RWPE2 (cell line): ENCODE measurements at places on chromosomes 1 and 21.

DNA sequence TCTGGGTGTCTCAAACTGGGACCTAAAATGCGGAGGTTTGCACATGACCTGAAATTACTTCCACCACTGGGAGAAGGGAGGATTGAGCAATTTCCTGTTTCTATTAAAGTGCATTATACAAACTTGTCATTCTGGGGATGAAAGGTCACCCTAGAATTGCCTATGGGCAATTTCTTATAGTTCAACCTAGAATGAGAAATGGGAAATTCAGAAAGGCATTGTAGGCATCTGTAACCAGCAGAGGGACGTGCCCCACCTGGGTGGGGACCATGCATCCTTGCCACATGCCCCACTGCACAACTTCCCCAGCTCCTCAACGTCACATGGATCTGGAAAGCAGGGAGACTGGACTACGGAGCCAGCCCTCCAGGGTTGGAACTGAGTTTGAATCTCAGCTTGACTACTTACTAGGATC lies 47.0 kb downstream of the MRPL39 start:
- DNase-seq = no peak

- DNase-seq = no peak
Measured at GRCh38 chr21:18449605-18450550, 46.3 kb upstream of the TMPRSS15 start.

DNA sequence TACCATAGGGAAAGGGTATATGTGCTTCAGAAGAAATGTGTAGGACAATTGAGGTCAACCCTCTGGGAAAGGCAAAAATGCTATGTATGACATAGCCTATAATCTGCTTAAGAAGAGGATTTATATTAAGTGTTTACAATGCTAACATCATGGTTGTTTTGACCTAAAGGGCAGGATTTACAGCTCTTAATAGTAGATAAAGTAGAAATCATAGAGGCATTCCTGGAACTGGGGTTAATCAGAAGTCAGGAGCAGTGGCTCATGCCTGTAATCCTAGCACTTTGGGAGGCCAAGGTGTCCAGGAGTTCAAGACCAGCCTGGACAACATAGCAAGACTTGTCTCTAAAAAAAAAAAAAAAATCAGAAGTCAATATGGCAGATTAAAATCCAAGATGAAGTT lies 8.7 kb upstream of the RPL11 start:
- no peak for DNase-seq

DNA sequence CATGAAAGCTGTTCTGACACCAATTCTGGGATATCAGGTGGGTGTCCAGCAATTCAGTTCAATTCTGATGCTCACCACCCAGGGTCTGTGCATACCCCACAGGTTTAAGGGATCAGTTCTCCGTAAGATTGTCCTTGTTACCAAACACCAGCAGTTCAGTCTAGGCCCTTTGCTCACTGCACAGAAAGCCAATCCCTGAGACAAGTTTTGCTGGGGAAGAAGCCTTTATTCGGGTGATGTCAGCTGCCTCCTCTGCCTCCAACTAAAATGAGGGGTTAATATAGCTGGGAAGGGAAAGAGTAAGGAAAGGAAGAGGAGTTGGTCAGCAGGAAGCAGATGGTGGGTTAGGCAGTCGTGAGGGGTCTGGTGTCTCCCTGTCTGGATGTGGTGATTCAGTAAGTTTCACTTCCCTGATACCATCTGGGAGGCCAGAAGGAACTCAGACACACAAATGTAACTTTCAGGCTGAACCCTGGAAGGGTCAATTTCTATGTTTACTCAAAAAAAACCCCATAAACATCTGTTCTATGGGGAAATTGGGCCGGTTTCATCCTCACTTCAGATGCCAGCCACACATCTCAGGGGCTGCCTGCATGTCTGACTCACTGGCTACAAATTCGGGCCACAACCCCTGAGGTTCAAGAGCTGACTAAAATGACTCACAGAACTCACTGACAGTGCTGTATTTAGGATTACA lies 83.3 kb upstream of the PGBD5 start:
- no peak for DNase-seq

DNA sequence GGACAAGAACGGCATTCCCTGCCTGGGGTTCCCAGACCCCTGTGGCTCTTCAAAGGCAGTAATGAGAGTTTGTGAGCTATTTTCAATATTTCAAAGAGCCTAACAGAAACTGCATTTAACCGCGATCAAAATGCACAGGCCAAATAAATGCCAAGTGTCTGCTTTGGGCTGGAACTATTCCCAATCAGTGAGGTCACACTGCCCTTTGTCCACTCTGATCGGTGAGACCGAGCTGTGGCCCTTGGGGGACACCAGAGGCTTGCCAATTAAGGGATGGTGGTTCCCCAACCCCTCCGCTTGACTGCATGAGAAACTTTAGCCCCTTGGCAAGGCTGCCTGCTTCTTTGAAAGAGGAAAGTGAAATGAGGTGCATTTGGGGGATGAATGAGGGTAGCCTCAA lies 20.3 kb downstream of the CSMD2 start:
- DNase-seq = no peak

DNA sequence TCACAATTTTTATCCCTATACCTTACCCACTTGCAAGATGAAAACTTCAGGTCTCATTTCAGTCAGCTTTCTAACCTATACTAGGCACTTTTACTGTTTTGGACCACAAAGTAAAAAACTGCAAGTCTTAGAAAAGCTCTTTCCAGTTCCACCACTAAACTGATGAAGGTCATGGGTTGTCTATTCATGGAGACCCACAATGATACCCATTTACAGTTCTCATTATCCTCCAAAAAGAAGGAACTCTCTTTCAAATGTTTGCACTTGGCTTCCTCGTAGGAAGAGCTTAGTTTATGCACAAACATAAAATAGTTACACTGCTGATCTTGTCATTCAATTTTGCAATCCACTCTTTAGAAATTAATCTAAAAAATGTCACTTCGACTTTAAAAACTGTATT lies 9.3 kb downstream of the ZNF281 start:
- DNase-seq = no peak

DNA sequence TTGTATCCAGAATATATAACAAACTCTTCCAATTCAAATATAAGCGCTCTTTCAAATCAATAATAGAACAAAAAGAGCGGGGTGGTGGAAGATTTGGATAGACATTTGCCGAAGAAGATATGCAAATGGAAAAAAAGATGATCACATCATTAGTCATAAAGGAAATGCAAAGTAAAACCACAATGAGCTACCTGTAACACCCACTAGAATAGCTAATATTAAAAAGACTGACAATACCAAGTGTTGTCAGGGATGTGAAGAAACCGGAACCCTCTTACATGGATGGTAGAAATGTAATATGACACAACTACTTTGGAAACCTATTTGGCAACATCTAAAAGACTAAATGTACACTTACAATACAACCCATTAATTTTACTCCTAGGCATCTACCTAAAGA lies 5.7 kb upstream of the TRAF5 start:
- no peak for DNase-seq

DNA sequence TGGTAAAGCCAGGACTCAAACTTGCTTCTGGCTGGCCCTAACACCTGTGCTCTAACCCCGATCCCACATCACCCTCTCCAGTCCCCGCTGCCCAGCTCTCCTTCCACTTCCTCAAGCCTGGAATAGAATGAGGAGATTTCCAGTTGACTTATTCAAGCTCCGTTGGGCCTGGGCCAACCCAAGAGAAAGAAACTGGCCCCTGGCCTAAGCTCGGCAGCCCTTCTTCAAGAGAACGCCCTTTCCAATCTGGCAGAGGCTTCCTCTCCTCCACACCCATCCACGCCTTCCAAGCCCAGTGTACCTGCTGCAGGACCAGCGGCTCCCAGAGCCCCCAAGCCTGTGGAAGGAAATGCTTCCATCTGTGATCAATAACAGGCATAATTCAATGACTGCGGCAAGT lies 51.9 kb downstream of the LRRN2 start:
- DNase-seq = no peak
